Gastrocnemius medialis (tissue), 4 donors: ENCODE measurements at places on chromosomes 7 and 10. TPM values are rescaled to one million over a fixed set of nuclear protein-coding genes. Genes with fewer than 3 reads are reported as not detected.

The TMEM270 gene
- total RNA-seq, result not detected

The CNPY1 gene
- total RNA-seq, result not detected

The NODAL gene
- total RNA-seq, result not detected

The UCMA gene
- not detected for total RNA-seq

The ATP6V0A4 gene
- not detected for total RNA-seq

DNA sequence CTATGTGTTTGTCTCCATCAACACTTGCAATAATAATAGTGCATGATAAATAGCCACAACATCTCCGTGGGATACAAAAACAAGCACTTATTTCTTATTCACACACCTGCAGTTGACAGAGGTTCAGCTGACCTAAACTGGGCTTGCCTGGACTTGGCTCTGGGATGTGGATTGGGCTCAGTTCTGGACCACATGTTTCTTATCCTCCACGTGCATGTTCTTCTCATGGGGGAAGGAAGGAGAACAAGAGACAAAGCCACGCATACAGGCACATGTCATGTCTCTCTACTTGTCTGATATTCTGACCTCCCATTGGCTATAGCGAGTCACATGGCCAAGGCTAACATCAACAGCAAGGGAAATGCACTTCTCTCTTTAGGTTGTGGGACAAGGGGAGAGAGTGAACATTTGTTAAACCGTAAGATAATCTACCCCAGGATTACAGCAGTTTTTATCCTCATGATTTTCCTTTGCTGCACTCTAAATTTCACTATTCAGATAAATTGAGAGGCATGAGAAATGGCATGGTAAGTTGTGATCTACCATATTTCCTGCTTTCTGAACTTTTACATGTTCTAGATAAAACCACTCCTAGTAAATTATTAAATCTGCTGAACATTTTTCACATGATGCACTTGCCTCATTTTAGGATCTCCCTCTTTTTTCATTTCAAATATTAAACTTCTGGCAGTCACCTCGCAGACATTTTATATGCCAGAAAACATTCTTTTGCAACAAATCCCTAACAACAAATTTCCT is 33.7 kb downstream of the CFAP58 start:
- H3K4me3 ChIP-seq, result no peak overlapping the region
- H3K27me3 ChIP-seq, result no peaks in the 10 kb centered on the region
- no peaks in the 10 kb centered on the region for H3K36me3 ChIP-seq
- H3K27ac ChIP-seq, result no peak overlapping the region
- no peak for DNase-seq

DNA sequence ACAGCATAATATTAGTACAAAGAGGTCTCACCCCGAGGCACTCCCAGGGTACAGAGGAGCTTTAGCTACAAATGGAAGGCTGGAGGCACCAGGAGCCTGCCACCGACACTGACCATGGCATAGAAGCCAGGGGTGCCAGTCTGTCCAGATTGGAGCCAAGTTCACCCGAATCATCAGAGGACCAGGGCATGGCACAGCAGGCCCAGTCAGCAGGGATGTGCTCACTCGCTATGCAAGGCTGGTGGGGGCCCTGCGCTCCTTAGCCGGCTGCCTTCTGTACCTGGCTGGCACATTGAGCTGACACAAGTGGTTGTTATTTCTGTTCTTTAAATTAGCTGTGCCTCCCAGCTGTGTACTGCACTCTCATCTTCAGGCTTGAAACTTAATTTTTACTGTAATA is 149.3 kb downstream of the TCERG1L start:
- H3K36me3 ChIP-seq, result no peaks in the 10 kb centered on the region
- H3K27me3 ChIP-seq, result peaks cover 2% of the 10 kb centered on the region
- DNase-seq, result no peak
- H3K27ac ChIP-seq, result no peak overlapping the region

GRCh38 chr7:51619880-51620279 is 303.3 kb upstream of the COBL start:
- no peak overlapping the region for H3K4me3 ChIP-seq
- no peak overlapping the region for H3K27ac ChIP-seq
- no peaks in the 10 kb centered on the region for H3K36me3 ChIP-seq
- H3K4me1 ChIP-seq, result no peaks in the 10 kb centered on the region

GRCh38 chr7:120059641-120060040 is 213.3 kb upstream of the KCND2 start:
- no peak overlapping the region for H3K27ac ChIP-seq
- H3K36me3 ChIP-seq, result no peaks in the 10 kb centered on the region
- DNase-seq, result no peak

- no peak overlapping the region for H3K27ac ChIP-seq
- no peaks in the 10 kb centered on the region for H3K36me3 ChIP-seq
- DNase-seq, result no peak
- H3K4me1 ChIP-seq, result peaks cover 21% of the 10 kb centered on the region
Observed at GRCh38 chr7:74042746-74043522, 15.0 kb downstream of the ELN start.

DNA sequence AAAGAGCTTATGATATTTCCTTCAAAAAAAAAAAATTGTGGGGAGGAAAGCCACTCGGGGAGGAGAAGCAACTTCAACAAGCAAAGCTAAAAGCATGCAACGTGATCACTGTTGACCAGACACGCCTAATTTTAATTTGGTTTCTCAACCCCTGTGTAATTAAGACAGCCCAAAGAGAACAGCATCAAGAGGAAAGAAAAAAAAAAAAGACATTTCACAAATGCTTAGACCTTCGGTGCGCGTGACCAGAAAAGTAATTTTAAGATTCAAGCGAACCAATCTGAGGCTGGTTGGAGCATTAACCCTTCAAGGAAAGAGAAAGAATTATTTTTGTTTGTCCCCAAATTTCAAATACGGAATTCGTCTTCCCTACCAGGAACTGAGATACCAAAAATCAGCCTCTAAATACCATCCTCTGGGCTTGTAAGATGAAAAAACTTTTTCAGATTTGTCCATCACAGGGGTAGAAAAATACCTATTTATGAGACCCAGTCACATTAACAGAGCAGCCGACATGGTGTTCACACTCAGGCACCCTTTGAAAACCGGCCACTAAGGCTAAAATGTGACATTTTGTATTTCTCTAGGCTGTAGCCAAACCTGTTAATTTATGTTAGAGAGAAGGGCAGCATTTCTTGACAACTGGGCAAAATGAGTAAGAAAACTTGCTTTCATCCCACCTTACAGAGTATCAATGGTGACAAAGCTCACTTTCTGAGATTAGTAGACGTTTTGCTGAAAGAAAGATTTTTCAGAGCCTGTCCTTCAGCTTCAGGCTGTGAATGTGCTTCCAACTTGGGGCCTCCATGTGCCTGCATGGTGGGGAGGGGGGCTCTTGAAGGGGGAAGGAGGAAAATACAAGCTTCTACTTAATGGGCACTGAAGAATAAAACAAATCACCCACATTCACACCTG is 179.9 kb upstream of the KLF14 start:
- peak overlapping the region; percentile 97 for H3K27ac ChIP-seq
- peak overlapping the region; percentile 50 for H3K4me3 ChIP-seq
- DNase-seq, result no peak
- no peaks in the 10 kb centered on the region for H3K27me3 ChIP-seq
- no peaks in the 10 kb centered on the region for H3K36me3 ChIP-seq

DNA sequence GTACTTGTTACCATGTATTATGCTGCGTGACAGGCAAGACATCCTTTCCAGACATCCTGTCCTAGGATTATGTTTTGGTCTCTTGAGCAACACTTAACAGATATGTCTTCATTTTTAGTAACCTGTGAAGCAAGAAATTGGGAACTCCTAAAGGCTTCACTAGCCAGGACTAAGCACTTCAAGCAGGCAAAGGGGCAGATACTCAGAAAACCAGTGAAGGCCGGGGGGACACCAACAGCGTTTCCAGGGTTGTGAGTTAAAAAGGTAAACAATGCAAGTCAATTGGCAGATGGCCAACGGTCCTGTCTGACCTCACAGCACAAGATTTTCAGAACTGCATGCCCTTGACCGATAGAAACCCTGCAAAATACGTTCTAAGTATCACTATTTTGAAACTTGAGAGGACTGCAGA is 77.6 kb upstream of the SFMBT2 start:
- DNase-seq, result peak; percentile 33
- H3K27me3 ChIP-seq, result no peaks in the 10 kb centered on the region
- H3K27ac ChIP-seq, result peak overlapping the region; percentile 30
- no peaks in the 10 kb centered on the region for H3K36me3 ChIP-seq

DNA sequence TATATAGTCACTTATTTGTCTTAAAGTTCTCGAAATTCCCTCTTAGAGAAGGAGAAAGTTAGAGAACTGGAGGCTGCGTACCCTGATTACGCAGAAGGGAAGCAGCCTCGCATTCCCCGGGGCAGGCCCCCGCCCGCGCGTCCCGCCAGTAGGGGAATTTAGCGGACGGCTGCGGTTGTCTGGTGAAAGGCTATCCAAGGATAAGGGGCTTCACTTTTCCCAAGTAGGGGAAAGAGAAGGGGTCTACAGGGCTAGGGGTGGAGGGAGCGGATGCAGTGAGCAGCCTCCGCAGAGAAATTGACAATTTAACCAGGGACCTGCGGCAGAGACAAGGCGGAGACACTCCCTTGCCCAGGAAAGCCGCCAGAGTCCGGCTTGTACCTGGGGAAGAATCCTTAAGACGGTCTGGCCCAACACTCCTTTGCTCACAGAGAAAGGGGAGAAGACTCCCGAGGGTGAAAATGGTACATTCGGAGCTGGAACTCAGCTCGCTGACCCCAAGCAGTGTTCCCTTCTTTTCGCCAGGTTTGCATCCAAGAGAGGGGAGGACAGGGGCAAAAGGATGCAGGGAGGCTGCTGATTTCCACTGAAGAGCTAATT is 994 bp upstream of the MAGI2 start:
- no peaks in the 10 kb centered on the region for H3K27me3 ChIP-seq
- H3K27ac ChIP-seq, result peak overlapping the region; percentile 84
- peak overlapping the region; percentile 85 for H3K4me3 ChIP-seq

DNA sequence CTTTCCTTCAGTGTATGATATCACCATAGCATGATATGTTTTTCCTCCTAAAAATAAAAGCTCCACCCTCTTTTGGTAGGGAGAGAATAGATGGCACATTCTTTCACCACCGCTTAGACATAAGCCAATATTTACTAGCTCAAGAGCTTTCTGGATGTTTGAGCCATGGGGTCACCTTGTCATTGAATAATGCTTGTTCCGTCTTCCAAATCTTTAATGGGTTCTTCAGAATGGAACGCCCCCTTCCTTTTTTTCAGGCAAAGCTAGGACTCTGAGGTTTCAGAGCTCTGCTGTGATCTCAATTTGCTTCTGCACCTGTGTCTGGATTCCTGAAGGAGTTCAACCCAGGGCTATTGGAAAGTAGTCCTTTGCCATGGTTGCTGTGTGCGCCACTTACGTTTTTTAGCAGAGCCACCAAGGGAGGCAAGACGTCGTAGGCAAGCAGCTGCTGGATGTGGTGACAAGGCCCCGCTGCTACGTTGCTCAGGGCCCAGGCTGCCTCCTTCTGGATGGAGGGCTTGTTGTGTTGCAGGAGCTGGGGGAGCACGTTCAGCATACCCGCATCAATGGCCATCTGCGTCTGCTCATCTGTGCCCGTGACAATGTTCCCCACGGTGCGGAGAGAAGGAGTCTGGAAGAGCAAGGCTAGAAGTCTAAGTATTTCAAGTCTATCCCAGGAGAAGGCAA is 23.2 kb downstream of the KPNA7 start:
- no peak overlapping the region for H3K4me3 ChIP-seq
- no peaks in the 10 kb centered on the region for H3K27me3 ChIP-seq
- H3K4me1 ChIP-seq, result no peaks in the 10 kb centered on the region
- DNase-seq, result no peak
- no peaks in the 10 kb centered on the region for H3K36me3 ChIP-seq
- no peak overlapping the region for H3K27ac ChIP-seq

GRCh38 chr7:47186316-47186715 is 395.6 kb downstream of the TNS3 start:
- H3K36me3 ChIP-seq, result no peaks in the 10 kb centered on the region
- no peak for DNase-seq
- H3K4me1 ChIP-seq, result peaks cover 33% of the 10 kb centered on the region

DNA sequence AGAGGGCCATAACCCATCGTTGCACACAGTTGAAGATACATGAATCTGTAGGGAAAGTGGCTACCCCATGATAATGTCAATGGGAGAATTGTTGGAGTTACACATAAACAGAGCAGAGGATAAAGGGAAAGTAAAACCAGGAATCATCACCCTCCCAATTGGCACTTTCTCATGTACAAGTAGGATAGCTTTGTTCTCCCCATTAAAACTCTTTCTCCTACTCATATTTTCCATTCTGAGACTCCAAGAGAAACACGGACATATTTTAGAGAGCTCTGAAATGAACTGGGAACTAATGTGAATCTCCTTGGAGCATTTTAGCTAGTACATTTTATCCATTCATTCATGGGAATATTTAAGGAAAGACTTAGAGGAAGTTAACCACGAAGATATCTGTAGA is 17.2 kb upstream of the LRRC17 start:
- no peak overlapping the region for H3K27ac ChIP-seq
- no peaks in the 10 kb centered on the region for H3K36me3 ChIP-seq
- H3K27me3 ChIP-seq, result no peaks in the 10 kb centered on the region
- H3K4me1 ChIP-seq, result peaks cover 4% of the 10 kb centered on the region

DNA sequence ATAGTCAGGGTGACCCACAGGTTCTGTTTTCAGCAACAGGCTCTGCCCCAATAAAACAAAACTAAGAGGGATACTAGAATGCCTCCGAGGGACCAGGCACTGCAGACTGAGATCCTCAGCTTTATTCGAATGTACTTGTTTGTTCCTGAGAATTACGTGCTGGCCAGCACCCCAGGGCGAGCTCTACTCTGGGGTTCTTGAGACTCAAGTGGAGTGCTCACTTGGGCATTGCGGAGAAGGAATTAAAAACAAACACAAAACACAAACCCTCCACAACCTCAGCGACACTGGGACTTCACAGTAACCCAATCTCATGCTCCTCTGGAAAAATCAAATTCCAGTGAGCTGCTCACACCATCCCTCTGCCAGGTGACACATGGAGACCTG is 250.7 kb downstream of the TNS3 start:
- no peak overlapping the region for H3K27ac ChIP-seq
- H3K4me3 ChIP-seq, result no peak overlapping the region
- no peaks in the 10 kb centered on the region for H3K36me3 ChIP-seq
- peaks cover 50% of the 10 kb centered on the region for H3K4me1 ChIP-seq

DNA sequence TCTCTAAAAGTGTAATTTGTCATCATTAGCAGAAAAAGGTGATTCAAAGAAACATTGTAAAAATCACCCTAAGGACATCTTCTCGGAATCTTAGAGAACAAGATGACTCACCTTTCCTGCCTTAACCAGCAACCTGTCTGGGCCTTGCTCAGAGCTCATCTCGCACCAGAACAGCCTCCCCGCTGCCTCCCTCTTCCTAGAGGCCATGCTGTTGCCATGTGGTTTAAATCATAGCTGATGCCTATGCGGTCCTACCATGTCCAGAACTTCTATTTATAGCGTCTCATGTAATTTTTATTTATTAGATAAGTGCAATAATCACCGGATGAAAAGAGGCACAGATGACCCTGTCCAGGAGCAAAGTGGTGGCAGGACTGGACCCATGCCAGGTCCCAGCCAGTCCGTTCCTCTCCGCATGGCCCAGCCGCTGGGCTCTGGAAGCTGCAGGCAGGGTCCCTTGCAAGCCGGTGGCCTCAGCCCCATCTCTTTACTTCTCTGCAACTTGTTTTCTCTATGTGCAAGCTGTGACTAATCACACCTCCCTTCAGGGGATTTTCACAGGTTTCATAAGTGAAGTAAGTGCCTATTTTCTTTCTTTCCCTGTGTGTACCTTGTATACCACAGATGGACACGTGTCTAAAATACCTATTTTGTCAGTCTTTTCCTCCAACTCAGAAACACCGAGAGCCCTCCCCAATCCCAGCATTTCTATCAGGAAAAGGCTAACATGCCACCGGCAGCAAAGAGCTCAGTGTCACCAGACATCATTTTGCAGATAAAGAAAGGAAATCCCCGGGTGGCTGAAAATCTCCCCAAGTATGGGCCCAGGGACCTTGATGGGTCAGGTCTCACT is 27.1 kb downstream of the KLF6 start:
- H3K27me3 ChIP-seq, result no peaks in the 10 kb centered on the region
- no peak overlapping the region for H3K4me3 ChIP-seq
- DNase-seq, result no peak
- H3K36me3 ChIP-seq, result no peaks in the 10 kb centered on the region
- H3K4me1 ChIP-seq, result peaks cover 5% of the 10 kb centered on the region
